ENCODE measurements at places on chromosomes 5 and 9.

DNA sequence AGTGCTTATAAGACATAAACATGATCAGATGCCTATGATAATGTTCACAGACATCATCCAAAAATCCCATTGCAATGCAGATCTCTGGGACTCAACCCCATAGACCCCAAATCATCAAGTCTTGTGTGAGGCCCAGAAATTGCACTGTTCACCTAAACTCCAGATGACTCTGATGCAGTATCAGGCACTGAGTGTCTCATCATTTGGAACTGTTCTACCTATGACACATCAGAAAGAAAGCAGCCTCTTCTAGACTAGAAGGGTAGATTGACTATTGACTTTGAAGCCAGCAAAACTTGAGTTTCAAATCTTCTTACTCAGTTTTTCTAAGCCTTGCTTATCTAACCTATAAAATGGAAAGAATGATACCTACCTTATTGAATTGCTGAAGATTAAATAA is 58.7 kb upstream of the PAPPA start:
- no peak for DNase-seq

DNA sequence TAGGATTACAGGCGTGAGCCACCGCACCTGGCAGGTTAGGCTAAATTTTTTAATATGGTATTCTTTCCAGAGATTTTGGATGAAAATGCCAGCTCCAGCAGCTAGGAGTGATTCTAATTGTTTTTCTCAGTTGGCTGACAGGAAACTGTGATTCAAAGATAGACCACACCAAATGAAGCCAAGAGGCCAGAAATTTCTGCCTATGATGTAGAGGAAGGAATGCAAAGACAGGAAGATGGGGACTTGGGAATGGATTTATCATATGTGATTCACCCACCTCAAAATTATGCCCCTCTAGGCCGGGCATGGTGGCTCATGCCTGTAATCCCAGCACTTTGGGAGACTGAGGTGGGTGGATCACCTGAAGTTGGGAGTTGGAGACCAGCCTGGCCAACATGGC is 53.3 kb downstream of the UGCG start:
- DNase-seq: no peak

- DNase-seq: peak; percentile 53
These were observed at the start of gene PCDHB10 for GRCh38 chr5:141192110-141192725. PCDHB10 (plus strand) TSS chr5:141192353; CDS start chr5:141192553, 200 bp downstream.

- DNase-seq: no peak
These were observed 133.2 kb downstream of the CFAP90 start for GRCh38 chr5:7717691-7718090.

DNA sequence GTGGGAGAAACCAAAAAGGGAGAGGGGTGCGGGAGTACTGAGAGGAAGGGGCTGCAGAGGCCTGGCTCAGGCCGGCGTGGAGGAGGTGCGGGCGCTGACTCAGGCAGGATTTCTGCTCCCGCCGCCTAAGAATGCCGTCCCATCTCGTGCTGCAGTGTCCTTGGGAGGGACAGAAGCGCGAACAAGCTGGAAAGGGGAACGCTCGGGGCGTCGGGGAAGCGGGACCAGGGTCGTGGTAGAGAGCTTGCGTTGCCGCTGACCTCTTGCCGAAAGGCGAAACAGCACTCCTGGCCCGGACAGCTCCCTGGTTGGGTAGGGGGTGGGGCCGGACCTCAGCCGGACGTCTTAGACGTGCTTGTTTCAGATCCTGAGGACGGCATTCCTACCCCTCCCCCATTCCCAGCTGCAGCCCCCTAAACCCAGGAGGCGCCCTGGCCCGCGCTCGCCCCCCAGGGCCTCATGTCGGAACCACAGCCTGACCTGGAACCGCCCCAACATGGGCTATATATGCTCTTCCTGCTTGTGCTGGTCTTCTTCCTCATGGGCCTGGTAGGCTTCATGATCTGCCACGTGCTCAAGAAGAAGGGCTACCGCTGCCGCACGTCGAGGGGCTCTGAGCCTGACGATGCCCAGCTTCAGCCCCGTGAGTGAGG is 1.1 kb downstream of the RELL2 start:
- DNase-seq: no peak

DNA sequence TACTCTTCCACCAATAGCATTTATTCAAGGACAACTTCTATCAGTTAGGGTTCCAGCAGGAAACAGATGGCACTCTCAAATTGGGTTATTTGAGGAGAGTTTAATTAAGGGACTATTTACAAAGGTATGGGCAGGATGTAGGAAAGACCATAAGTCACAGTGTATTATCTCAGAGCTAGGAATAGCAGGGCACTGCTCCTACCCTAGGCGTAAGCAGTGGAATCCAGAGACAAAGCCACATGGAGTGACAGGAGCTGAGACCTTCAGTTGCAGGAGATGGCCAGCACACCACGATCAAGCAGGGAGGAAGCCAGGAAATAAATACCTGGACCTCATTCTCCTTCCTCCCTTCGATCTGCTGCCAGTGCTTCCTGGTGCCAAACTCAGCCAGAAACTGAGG is 274.9 kb upstream of the SLC30A5 start:
- no peak for DNase-seq

- no peak for DNase-seq
These were observed 211.8 kb upstream of the C9orf72 start for GRCh38 chr9:27784847-27785713.

DNA sequence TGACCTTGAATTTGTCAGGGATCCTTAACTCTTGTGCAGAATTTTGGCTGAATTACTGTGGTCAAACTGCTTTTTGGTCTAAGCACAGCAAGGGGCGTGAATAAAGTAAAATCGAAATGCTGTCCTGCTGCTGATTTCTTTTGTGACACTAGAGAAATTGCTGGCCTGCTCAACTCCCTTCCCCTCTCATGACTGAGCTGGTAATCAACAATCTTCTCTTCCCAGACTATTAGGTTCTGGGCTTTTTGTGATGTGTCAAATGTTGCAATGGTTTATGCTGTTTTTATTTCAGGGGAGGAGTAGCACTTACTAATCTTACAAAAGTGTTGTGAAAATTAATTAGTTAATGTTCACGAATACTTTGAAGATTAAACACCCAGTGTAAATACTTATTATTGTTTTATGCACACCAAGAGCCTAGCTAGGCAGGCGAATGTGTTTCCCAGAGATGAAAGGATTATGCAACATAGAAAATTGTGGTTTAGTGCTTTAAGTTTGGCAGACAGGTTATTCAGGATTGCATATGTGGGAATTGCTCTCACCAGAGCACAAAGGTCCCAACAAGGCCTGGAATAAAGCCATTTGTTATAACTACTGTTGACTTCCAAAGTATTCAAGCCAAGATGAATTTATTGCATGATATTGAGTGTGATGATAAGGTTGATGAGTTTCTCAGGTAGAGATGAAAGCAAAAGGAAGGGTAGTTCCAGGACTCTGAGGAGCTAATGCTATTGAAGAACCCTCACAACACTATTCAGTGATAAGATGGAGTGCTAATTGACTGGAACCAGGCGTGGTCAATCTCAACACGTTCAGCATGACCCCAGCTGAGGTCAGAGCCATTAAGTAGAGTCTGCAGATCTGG is 280.7 kb upstream of the ZNF608 start:
- DNase-seq: no peak

DNA sequence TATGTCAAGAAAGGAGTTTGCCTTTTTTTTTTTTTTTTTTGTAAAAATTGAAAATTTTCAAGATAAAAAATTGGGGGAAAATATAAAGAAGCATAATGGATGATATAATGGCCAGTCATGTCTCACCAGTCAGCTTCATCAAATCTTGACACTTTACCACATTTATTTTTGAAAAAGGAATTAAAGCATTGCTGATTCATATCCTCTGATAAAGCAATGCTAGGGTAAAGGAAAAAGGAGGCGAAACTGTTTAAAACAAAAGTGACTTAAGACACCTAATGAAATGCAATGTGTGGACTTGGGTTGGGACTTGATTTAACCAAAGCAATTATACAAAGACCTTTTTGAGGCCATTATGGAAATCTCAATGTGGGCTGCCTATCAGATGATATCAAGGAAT is 208.5 kb downstream of the ARHGAP26 start:
- no peak for DNase-seq

GRCh38 chr5:68521776-68522175 is 306.2 kb downstream of the PIK3R1 start:
- no peak for DNase-seq

- DNase-seq: no peak
These were observed 199.3 kb upstream of the CDH6 start for GRCh38 chr5:30994176-30994575.

Data from NCI-H1417 treated with DMSO at 0.1 percent for 48 hours (cell line).